ENCODE measurements at places on chromosomes 7 and 10. TPM values are rescaled to one million over a fixed set of nuclear protein-coding genes. Genes with fewer than 3 reads are reported as not detected.

Gene LZTS2
- 56.0 TPM for total RNA-seq

Gene TUBAL3
- 0.11 TPM for total RNA-seq

Gene TFEC
- 15.4 TPM for total RNA-seq

Gene NKX2-3
- 0.07 TPM for total RNA-seq

Gene TBX20
- total RNA-seq, result 5.9 TPM

Gene FAM237B
- total RNA-seq, result not detected

Gene MIOS
- total RNA-seq, result 30.7 TPM

Gene C10orf71
- total RNA-seq, result not detected

Gene LRRC17
- 12.7 TPM for total RNA-seq

Gene ASB10
- not detected for total RNA-seq

Gene EVX1
- not detected for total RNA-seq

Gene TIMM23B
- 17.5 TPM for total RNA-seq

Gene JAKMIP3
- total RNA-seq, result 0.07 TPM

Gene PSD
- total RNA-seq, result 0.07 TPM

Measured in pulmonary artery endothelial cell (primary cell).